ENCODE measurements at places on chromosomes 3 and 15.

GRCh38 chr3:138921316-138922292 lies 25.3 kb downstream of the FOXL2 start:
- no peak for DNase-seq

- DNase-seq, result no peak
Measured at GRCh38 chr3:171827836-171828458, 15.2 kb upstream of the TMEM212 start.

GRCh38 chr15:80455051-80455648 lies 51.0 kb downstream of the ARNT2 start:
- DNase-seq, result no peak

- no peak for DNase-seq
Measured at GRCh38 chr3:129238945-129239705, 10.3 kb upstream of the COPG1 start.

DNA sequence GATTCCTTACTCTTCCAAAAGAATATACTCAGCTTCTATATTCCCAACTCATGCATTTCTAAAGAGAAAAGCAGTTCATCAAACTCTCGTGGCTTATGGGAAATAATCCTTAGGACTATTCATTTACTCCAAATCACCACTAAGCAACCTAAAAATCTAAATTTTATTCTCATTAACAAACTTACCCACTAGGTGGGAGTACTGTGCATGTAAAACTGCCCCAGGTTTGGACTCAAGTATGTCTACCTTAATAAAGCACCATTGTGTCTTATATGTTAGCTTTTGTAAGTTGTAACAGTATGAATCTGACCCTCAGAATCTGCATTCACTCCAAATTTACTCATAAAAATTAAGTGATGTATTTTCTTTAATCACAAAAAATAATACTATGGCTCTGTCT lies 25.3 kb downstream of the RAD18 start:
- DNase-seq, result no peak

DNA sequence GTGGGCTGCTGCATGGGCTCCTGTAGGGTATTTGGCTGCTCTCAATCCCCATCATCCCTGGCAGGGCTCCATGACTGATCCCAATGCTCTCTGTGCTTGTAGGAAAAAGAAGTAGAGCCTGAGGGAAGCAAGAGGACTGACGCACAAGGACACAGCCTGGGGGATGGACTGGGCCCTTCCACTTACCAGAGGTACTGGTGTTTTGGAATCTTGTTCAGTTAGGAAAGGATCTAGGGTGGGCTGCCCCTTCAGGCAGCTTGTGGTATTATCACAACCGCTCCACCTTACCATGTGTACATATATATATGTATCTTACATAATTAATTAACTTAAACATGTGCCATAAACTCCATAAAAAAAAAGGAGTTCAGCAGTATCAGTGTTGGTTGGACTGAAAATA lies 1.3 kb downstream of the SLC28A2 start:
- no peak for DNase-seq

DNA sequence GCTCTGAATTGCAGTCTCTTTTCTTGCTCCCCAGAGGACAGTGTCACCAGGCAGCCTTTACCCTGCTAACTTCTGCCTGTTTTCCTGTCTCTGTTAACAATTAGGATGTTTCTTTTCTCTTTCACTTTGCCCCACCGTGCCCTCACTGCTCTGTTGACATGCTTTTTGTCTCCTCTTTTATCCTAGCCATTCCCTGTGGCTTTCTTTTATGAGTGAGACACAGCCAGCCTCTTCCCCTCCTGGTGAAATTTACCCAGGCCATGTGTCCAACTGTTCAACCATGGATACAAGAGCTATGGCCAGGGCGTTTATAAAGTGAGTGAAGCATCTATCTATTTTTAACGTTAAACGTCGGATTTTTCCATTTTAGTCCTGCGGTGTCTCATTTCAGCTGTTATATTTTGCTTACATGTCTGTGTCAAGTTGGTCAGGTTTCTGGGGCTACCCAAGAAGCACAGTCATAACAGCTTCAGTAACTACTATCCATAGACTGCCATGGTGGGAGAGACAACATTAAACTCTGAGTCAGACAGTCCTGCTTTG lies 443.2 kb upstream of the AZI2 start:
- no peak for DNase-seq

DNA sequence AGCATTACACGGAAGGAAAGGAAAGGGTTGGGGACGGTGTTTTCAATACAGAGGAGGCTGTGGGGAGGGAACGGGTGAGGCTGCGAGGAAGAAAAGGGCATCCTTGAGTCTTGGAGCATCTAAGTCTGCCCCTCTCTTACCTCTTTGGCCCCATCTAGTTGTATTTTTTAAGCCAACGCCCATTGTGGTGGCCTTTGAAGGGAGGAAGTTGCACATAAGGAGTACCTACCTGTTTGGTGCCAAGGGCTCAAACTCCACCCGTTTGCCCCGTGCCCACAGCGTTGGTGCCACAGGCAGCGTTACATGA lies 146.1 kb upstream of the UMPS start:
- no peak for DNase-seq

DNA sequence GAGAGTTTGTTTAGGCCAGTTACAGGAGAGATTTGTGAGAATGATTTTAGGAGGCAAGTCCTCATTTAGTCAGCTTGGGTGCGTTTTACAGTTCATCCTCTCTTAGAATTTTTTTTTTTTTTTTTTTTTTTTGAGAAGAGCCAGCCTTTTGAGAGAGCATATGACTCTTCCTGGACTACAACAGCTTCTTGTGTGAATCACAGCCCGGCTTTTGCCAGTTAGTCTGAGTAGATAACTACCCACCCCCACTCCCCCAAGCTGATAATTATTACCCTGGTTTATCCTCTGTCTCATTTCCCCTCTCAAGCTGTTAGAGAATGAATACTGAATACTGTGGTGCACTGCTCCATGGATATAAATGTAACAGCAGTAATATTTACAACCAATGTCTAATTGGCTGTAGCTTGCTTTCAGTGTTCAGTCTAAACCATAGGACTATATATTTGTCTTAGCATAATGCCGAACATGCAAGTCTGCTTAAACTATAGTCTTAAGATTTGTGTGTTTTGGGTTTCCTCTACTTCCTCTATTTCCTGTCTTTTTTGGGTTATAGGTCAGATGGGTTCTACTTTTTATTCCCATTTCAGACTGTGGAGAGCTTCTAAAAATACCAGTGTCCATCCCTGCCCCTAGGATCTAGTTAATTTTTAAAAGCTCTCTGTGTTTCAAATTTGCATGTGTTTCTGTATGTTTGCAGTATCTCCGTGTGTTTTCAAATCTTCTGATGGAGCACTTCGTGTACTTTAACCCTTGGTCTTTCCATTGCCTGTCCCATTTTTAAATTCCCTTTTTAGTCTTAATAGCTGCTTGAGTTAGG lies 8.0 kb downstream of the CHD2 start:
- DNase-seq, result no peak

DNA sequence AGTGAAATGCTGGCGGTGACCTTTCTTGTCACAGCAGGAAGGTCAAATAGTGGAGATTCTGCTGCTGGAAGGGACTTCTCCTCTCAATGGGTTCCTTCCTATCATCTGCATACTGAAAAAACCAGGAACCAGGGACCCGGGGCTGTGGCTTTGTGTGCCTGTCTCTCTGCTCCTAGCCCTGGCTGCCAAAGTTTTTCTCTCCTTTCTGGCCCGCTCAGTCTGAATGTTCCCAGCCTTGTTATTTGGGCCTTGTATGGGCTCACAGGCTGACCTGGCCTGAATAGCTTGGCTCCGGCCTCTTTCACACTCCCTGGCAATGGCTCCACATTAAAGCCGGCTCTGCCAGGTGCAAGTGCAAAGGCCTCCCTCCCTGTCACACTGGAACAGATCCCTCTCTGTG lies 94.7 kb downstream of the LRIG1 start:
- DNase-seq, result no peak

GRCh38 chr15:33149919-33150318 lies 44.6 kb downstream of the FMN1 start:
- no peak for DNase-seq

DNA sequence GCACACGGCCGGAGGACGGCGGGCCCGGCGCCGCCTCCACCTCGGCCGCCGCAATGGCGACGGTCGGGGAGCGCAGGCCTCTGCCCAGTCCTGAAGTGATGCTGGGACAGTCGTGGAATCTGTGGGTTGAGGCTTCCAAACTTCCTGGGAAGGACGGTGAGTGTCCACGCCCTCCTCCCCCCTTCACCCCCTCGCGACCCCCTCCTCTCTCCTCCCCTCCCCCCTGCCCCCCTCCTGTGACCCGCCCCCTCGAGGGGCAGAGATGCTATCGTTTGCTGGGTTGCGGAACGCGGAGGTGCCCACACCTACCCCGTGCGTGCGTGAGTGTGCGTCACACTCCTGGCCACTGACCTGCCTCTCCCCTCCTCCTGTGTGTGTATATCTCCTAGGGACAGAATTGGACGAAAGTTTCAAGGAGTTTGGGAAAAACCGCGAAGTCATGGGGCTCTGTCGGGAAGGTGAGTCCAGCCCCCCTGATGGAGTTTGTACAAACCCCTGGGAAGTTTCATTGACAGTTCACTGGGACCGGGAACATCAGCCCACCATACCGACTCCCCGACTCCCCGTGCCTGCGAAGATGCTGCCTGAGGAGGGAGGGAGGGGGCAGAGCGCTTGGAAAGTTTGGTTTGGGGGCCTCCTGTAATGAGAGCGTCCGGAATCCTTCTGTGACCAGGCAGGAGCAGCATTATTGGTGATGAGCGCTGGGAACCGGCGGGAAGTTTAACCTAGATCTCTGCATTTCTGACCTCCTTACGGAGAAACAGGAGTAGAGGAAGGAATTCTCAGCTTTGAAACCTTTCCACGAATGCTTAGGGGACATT lies 795 bp upstream of the SCAANT1 start:
- no peak for DNase-seq

- no peak for DNase-seq
Measured at GRCh38 chr3:10553591-10554235, 48.3 kb upstream of the ATP2B2 start.

DNA sequence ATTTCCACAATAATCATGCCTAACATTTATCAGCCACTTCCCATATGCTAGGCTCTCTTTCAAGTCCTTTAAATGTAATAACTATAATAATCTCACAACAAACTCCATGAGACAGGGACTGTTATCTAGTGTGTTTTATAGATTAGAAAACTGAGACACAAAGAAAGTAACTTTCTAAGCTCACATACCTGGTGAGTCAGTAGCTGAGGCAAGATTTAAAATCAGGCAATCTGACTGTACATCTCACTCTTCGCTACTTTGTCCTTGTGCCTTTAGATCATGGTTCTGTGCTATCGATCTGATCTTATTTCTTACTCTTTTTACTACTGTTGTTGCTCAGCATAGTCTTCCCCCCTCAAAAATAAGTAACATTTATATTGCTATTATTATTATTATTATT lies 295.5 kb downstream of the LPP start:
- no peak for DNase-seq

DNA sequence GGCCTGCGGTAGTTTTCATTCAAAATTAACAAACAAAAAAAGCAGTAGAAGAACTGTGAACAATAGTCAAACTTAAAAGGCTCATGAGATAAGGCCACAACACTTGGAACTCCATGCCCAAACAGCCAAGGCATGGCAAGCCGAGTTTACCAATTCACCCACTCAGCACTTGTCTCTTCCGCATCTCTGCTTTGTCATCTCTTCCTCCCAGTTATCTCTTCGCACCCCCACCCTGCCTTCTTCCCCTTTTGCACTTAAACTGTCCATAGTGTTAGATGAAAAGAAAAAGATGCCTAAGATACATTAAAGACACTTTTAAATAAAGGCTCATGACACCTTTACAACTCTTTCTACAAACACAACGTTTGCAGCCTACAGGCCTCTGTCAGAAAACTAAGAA lies 11.1 kb downstream of the TLE3 start:
- DNase-seq, result no peak
